ENCODE measurements at places on chromosomes 13 and 19. TPM values are rescaled to one million over a fixed set of nuclear protein-coding genes. Genes with fewer than 3 reads are reported as not detected.

Gene CD70
- 22.8 TPM for total RNA-seq

Gene ZNF763
- not detected for total RNA-seq

Gene ZNF429
- total RNA-seq: not detected

Gene SIGLEC9
- total RNA-seq: not detected

Gene OR4F17
- total RNA-seq: not detected

Gene FCGBP
- total RNA-seq: 1.3 TPM

Gene ACP5
- 0.28 TPM for total RNA-seq

Data from A549 treated with Mapracorat at 1 μM for 4 hours (cell line).